ENCODE measurements at places on chromosomes 1 and 21.

GRCh38 chr1:96674915-96675314 is 46.7 kb upstream of the PTBP2 start:
- DNase-seq, result no peak

GRCh38 chr21:8991088-8991907 is 1530.1 kb upstream of the TPTE start:
- no peak for DNase-seq

GRCh38 chr1:17516303-17517214 is 22.9 kb upstream of the ARHGEF10L start:
- no peak for DNase-seq

GRCh38 chr21:26107429-26107828 is 63.1 kb downstream of the APP start:
- DNase-seq, result no peak

DNA sequence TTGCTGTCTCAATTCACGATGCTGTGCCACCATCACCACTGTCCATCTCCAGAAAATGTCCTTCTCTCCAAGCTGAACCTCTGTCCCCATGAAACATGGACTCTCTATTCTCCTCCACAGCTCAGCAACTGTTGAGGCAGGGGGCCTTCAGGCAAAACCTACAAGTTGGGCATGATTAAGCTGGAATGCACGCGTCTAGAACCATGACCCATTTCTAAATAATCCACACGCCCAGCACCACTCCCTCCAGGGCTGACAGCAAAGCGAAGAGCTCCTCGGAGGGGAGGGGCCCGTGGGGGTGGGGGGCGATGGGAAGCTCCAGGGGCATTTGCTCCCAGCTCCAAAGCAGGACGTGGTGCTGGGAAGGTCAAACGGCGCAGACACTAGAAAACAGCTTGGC is 3.3 kb upstream of the HES5 start:
- DNase-seq, result peak; percentile 60

DNA sequence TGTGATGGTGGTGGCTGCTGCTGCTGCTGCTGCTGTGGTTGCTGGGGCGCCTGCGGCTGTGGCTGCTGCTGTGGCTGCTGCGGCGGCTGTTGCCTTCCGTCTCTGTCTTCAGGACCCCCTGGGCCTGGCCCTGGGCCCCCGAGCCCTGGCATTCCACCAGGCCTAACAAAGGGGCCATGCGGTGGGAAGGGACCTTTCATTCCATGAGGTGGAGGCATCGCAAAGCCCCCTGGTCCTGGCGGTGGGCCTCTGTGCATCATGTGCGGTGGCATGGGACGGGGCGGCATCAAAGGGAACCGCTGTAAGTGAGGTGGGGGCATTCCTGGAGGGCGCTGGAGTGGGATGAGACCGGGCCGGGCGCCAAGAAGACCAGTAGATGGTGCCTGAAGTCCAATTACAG is 12.4 kb downstream of the SOD1 start:
- DNase-seq, result no peak

- no peak for DNase-seq
Measured at GRCh38 chr1:25971066-25971810, 26.6 kb downstream of the PAFAH2 start.

DNA sequence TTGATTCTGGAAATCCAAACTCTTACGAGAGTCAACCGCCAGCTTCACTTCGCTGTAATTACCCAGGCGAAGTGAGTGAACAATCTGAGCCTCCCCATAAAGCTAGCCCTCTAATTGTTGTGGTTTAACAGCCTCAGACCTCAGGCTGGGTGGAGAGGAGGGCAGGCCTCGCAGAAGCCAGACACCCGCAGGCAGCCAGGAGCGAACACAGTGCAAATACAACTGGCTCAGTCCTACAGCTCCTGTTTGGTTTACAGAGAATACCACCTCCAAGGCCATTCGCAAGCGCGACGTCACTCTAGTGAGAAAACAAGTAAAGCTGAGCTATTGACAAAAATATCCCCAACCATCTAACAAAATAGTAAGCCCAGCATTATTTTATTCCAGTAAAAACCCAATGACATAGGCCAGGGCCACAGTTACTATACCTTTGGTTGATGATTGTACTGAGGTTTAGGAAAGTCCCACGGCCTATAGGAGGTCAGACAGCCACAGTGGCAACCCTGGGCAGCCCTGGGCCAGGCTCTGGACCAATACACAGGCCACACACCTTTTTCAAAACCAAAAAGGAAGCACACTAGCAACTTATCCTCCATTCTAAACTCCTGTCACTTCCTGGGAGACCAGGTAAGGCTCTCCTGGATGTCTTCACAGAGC is 163.3 kb downstream of the ETS2 start:
- no peak for DNase-seq

GRCh38 chr1:158147401-158147800 is 33.3 kb upstream of the CD1D start:
- peak; percentile 51 for DNase-seq

DNA sequence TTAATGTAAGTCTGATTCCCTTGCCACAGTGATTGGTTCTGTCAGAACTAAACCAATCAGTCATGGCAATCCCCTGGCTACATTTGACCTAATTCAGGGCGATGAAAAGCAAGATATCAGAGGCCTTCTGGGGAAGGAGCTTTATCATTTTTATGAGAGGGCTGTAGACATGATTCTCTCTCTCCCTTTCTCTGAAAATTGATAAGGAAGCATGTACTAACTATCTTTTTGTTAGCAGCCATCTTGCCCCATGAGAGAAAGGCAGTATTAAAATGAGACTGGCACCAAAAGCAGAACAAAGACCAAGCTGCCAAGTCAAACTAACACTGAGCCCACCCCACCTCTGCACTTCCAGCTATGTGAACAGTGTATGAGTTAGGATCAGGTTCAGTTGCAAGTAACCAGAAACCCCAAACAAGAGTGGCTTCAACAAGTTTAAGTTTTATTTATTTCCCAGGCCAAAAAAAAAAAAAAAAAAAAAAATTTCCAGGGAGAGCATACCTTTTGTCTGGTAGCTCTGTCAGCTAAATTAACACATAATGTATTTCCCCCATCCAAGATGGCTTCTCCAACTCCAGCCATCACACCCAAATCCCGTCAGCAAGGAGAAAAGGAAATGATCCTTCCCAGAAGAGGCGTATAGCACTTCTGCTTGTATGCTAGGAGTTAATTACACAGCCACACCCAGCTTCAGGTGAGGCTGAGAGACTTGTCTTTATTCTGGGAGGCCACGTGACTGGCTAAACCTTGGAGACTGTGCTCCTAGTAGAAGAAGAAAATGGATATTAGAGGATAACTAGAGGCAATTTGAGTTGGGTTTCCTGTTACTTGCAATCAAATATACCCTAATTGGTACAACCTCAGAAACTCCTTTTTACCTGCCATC is 105.8 kb upstream of the RALGPS2 start:
- no peak for DNase-seq

- peak; percentile 56 for DNase-seq
Measured at GRCh38 chr1:168437821-168438220, 106.0 kb downstream of the XCL2 start.

GRCh38 chr1:46438346-46438745 is 44.2 kb downstream of the FAAH start:
- no peak for DNase-seq

- DNase-seq, result no peak
Measured at GRCh38 chr1:59107916-59108315, 189.0 kb upstream of the FGGY start.

DNA sequence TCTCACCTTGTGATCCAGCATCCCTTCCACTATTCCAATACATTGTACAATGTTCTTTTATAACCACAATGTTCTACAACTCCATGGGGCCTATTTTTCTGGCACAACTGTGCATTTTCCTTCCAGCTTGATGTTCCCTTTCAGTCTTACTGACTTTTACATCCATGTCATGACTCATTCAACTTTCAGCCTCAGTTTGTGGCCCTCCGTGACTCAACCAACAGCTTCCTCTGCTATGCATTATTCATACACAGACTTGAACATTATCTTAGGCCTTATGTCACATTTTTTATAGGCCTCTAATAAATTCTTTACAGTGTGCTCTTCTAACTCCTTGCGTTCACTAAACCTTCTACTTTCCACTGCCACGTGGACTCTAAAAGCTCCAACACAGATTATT is 119.4 kb upstream of the PRMT6 start:
- peak; percentile 90 for DNase-seq

DNA sequence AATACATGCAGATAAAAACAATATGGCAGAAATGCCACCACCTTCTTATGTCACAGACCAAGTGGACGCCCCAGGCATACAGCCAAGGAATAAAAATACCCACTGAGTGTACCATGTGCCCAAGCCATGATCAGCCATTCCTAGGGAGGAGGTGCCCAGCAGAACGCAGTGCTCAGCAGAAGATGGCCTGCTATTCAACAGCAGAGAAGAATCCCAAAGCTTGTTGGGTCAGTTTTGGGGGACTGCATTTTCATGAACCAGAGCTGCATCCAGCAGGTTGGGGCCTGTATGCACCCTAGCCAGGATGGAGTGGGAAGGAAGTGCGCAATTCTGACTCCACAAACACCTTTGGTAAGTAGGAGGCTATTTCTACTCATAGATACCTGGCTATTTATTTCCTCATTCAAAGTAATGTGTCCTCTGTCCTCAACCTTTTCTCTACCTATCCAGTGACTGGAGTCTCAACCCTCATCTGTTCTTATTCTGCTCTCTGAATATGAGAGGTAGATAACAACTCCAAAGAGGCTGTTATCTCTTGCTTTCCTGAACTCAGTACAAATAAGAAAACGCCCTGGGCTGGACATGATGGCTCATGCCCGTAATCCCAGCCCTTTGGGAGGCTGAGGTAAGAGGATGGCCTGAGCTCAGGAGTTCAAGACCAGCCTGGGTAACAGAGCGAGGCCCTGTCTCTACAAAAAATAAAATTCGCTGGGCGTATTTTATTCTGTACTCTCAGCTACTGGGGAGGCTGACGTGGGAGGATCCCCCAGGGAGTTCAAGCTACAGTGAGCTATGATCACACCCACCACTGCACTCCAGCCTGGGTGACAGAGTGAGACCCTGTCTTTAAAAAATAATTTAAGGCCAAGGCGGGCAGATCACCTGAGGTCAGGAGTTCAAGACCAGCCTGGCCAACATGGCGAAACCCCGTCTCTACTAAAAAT is 2.5 kb upstream of the PLEKHM2 start:
- DNase-seq, result peak; percentile 88

DNA sequence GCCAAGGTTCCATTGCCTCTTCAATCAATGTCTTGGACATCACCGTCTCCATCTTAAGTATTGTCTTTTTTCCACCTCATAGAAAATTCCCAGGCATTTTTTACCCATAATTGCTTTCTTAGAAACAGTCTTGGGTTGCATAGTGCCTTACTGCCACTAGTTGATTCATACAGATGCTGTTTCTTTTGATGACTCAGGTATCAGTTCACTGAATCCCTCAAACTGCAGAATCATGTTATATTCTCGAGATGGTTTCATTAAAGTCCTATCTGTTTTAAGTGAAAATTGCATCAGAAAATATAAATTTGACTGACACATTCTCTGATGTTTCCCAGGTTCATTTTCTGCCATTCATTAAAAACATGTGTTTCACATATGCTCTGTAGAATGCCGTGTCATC is 1489.1 kb downstream of the BRINP3 start:
- DNase-seq, result no peak

GRCh38 chr1:25467193-25467592 is 36.5 kb downstream of the MACO1 start:
- no peak for DNase-seq

DNA sequence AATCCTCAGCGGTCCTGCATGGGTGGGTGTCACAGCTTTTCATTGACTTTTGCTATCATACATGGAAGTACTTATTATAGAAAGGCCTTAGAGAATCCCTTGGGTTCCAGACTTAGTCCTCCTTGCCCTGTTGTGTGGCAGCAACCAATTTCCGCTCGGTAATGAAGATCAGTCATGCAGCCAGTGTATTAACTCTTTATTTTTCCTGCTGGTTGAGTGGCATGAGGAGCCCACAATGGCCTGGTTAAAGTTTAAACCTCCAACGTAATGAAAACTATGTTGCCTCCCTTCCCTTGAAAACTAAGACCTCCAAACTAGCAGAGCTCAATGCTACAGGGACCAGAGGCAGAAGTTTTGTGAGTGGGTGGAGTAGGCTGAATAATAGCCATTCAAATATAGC is 20.0 kb downstream of the CITED4 start:
- no peak for DNase-seq

DNA sequence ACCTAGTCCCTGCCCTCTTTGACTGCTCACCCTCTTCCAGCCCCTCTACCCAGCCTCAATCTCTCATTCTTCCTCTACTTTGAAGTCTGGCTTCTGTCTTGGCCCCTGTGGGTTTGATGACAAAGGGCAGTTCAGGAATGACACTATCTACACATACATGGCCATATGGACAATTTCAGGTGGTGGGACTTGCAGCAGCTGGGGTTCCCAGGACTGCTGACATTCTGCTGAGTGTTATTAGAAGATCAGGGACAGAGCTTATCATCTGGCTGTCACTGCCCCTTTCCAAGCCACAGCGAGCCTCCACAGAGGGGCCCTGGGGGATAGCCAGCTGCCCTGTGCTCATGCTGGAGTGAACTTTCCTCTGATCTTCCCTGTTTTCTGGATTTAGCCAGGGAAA is 97.4 kb upstream of the IPO9 start:
- no peak for DNase-seq

GRCh38 chr1:111592389-111593361 is 26.9 kb upstream of the RAP1A start:
- peak; percentile 96 for DNase-seq

- DNase-seq, result no peak
Measured at GRCh38 chr21:38205940-38206339, 50.9 kb upstream of the KCNJ15 start.

GRCh38 chr1:26330276-26330675 is 12.5 kb downstream of the CD52 start:
- no peak for DNase-seq

All from mammary epithelial cell (primary cell).